ENCODE measurements at places on chromosomes 11 and 22.

DNA sequence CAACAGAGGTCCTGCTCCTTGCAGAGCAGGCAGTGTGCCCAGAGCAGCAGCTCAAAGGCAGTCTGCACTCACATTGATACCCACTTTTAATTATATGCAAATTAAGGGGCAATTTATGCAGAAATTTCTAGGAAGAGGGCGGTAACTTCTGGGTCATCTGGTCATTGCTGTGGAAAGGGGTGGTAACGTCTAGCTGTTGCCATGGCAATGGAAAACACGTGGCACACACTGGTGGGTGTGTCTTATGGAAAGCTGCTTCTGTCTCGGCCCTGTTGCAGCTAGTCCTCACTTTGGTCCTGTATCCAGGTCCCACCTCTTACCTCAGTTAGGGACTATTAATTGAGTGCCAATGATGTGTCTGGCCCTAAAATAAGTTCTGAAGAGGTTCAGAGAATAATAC lies 36.8 kb downstream of the BARX2 start:
- no peak for DNase-seq

GRCh38 chr11:80284946-80285785 lies 844.3 kb upstream of the TENM4 start:
- DNase-seq, result no peak

- no peak for DNase-seq
These were observed 24.0 kb downstream of the ABCC8 start for GRCh38 chr11:17452668-17453067.

DNA sequence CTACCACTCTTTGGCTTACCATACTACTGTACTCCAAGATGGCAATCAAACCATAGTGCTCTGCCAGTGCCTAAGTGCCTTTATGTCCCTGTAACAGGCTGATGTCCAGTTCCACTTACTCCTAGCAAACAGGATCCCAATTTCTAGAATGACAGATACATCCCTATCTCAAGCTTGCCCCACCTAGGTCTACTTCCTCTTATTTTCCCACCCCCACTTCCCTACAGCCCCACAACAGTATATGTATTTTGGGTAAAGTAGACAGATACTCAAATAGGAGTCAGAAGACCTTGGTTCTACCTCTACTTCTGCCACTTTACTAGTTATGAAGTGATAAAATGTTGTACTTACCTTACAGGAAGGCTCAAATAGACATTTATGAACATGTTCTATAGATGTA lies 24.1 kb downstream of the SIK3 start:
- no peak for DNase-seq

GRCh38 chr22:39439170-39439569 lies 17.6 kb upstream of the MGAT3 start:
- no peak for DNase-seq

- no peak for DNase-seq
These were observed 1.5 kb downstream of the LRFN4 start for GRCh38 chr11:66858186-66858938.

- DNase-seq, result no peak
These were observed 364.7 kb downstream of the METTL15 start for GRCh38 chr11:28472904-28473303.

GRCh38 chr11:58923300-58923788 lies 15.9 kb upstream of the GLYATL1 start:
- no peak for DNase-seq

GRCh38 chr11:61445516-61445915 lies 15.6 kb downstream of the SDHAF2 start:
- DNase-seq, result no peak

- no peak for DNase-seq
These were observed 14.3 kb downstream of the ARFGAP2 start for GRCh38 chr11:47162426-47162825.

GRCh38 chr11:69801513-69802335 lies 17.5 kb downstream of the FGF3 start:
- DNase-seq, result no peak

DNA sequence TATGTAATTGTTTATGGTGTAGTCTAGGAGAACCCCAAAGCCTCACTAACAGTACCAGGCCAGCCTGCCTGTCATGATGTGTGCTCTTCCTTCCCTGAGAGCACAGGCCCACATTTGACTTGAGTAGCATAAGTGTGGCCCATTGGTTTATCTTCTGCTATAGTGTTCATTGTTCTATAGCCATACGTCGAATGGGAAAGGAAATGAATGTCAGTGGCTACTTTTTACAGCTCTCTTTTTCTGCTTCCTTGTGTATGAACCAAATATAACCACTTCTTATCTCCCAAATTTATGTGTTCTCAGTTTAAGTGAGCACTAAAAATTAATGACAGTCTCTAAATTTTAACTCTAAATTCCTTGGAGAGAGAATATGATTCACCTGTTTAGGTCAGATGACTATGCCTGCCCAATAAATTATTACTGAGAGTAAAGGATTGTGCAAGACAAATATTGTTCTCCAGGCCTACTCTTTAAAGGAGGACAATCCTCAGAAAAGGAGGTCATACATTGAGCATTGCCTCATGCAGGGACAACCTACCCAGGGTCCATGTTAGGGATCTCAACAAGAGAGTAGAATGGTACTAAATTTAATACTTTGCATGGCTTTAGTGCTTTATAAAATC lies 222.9 kb upstream of the ARHGAP20 start:
- DNase-seq, result no peak

GRCh38 chr11:94472916-94473799 lies 20.5 kb downstream of the MRE11 start:
- no peak for DNase-seq

DNA sequence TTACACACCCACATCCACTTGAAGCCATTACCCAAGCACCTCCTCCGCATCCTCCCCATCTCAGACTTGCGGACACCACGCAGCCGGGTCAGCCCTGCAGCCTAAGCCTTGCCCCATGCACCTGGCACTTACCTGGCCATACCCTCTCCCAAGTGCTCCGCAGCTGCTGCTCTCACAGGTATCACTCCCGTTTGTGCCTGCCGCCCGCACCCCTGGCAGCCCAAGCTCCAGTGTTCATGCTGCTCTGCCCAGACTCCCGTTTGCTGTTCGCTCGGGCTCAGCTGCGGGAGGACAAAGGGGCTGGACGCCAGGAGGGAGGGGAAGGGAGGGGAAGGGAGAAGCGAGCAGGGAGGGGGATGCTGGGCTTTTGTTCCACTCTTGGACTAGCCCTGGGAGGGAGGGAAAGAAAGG lies at the start of gene KLHL35:
KLHL35 (minus strand) TSS at position 293 of the 411 bp plus-strand sequence. CDS start 2,574 bp downstream, outside the sequence.
- DNase-seq, result no peak

- no peak for DNase-seq
These were observed 20.9 kb upstream of the P4HA3 start for GRCh38 chr11:74332291-74332690.

DNA sequence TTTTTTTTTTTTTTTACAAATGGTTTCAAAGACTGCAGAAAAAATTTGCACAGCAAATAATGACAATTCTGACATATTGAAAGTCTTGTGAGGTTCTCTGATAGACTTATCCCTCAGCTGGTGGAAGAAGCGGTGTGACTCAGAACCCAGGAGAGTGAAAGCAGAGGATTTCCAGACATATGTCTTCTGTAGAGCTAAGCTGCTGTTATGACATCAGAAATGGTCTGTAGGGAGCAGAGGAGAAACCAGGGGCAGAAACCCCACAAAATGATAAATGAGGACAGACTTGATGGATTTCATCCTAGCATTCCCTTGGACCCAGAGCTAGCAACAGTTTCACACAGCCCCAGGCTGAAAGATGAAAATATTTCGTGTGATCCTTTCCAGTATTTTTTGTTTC lies 582.6 kb downstream of the METTL15 start:
- DNase-seq, result no peak

- DNase-seq, result no peak
These were observed 8.2 kb downstream of the ZBED4 start for GRCh38 chr22:49861642-49862495.

DNA sequence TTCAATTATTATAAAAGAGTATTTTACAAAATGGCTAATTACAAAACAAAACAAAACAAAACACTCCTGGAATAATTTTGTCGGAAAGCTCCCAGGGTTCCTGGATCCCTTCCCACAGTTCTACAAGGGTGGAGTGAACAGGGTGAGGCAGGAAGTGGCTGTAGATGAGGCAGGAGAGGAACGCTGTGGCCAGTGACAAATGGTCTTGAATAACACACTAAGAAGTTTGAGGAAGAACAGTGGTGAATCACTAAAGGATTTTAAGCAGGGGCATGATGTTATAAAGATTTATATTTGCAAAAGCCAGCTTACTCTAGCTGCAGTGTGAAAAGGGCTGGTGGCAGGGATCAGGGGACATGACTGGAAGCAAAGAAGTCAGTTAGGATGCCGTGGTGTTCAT lies 33.8 kb upstream of the APOA1 start:
- no peak for DNase-seq

DNA sequence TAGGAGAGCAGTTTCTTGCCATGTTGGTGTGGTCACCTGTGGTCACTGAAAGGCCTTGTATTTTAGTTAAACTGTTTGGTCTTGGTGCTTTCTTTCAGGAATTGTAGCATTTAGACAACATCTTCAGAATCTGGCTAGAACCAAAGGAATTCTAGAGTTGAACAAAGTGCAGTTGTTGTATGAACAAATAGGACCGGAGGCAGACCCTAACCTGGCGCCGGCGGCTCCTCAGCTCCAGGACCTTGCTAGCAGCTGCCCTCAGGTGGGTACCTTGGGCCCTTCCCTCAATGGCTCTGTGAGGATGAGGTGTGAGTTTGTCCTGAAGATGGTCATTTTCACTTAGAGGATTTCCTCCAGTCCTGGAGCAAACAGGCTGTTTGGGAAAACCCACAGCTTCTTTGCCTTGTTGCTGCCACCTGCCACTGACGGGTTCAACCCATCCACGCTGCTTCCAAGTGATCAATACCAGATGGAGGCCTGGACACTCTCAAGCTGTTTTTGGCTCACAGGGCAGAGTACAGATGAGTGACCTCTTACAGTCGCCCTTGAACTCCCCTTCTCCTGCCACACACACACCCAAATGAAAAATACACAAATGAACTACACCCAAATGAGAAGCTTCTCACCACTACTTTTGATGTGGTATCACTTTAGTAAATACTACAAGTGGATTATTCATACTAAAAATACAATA lies 45.2 kb downstream of the PPP2R1B start:
- DNase-seq, result no peak

GRCh38 chr11:109984634-109985289 lies 108.4 kb upstream of the ZC3H12C start:
- no peak for DNase-seq

- no peak for DNase-seq
These were observed 3.2 kb downstream of the TPP1 start for GRCh38 chr11:6615882-6616585.

- DNase-seq, result no peak
These were observed 7.9 kb upstream of the SPON1 start for GRCh38 chr11:13954591-13954990.

DNA sequence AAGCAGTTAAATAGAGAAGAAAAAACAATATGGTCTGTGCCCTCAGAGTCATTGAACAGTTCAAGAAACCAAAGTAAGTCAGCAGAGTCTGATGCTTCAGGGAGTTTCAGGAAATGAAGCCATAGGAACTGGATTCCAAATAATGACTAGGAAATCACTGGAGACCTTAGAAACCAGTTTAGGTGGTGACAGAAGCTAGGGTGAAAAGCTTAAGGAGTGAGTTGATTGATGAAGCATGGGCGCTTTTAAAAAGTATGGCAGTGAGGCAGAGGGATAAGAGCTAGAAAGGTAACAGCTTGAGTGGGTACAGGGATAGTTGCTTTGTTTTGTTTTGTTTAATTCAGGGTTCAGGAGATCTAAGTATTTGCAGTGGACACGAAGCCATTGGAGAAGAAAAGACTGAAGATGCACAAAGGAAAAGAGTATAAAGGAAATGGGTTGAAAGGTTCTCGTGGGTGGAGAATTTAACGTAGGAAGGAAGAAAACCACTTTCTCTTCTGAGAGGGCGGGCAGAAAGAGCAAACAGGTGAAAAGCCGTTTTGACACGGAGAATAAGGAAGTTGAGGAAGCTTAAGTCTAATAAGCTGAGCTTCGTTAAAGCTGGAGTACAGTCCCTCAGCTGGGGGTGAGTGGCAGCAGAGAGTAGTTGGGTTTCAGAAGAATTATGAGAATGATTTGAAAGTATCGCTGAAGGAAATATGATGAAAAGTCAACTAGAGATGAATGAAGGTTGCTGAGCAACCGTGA lies 14.8 kb downstream of the SGSM3 start:
- no peak for DNase-seq

DNA sequence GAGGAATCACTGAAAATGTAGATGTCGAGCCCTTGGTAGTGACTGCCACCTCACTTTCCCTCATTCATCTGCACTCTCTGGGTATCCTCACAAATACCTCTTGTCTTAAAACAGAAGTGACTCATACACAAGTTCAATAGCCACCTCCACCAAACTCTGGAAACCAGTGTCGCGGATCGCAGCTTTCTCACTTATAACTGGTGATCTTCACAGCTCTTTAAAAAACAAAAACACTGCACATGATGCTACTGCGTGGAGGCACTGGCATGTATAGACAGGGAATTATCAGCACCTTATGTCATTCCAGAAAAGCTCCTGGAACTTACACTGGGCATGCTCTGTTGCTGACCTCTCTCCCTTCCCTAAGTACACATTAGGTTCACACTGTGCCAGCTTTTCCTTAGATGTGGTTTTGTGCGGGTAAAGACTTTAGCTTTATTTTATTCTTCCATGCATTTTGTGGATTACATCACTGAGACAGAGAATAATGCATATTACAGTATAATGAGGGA lies 425.5 kb upstream of the CADM1 start:
- no peak for DNase-seq

DNA sequence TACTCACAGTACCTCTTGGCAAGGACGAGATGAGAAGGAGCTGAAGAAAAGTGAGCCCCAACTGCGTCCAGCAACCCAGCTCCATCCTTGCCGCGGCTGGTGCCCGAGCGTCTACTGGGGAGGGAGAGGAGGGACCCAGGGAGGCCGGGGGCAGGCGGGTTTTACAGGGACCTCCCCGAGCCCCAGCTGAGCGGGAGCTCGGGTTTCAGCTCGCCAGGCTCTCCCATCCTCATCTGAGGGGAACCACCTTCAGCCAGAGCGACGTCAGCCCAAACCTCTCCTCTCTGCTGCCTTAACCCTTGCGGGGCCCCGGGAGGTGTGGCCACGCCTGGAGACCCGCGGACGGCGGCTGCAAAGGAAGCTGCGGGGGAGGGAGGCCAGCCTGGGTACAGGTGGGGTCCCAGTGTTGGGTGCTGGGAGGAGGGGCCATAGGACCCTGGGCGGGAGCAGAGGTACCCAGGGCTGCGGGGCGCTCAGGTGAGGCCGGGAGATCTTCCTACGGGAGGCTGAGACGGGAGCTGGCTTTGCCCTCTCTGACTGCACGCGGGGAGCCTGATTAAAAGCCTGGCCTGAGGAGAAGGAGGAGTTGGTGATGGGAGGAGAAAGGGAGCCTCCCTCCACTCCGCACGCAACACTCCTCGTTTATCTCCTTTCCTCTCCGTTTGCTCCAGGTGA lies at the start of gene PAMR1:
PAMR1 (minus strand) TSS at position 116 of the 675 bp plus-strand sequence; CDS start at position 85, 31 bp downstream.
- peak; percentile 18 for DNase-seq
